ENCODE measurements at places on chromosomes 12 and 14. TPM values are rescaled to one million over a fixed set of nuclear protein-coding genes. Genes with fewer than 3 reads are reported as not detected.

FITM1 gene
- total RNA-seq: 2.3 TPM

FGF23 gene
- total RNA-seq: not detected

LIN7A gene
- total RNA-seq: 0.30 TPM

ATF7IP gene
- 65.8 TPM for total RNA-seq

ADCK1 gene
- 9.6 TPM for total RNA-seq

RGS6 gene
- total RNA-seq: 0.08 TPM

FAM186B gene
- total RNA-seq: not detected

SERPINA12 gene
- total RNA-seq: 91.3 TPM

DIO3 gene
- total RNA-seq: 0.76 TPM

- DNase-seq: peak; percentile 91
- H3K4me1 ChIP-seq: peaks cover 23% of the 10 kb centered on the region
- H3K27ac ChIP-seq: peak overlapping the region; percentile 79
- H3K27me3 ChIP-seq: no peaks in the 10 kb centered on the region
Observed at GRCh38 chr12:115341442-115341841, 657.5 kb upstream of the TBX3 start.

- H3K36me3 ChIP-seq: no peaks in the 10 kb centered on the region
- H3K27me3 ChIP-seq: no peaks in the 10 kb centered on the region
Observed at GRCh38 chr12:38932320-38932719, 26.9 kb upstream of the CPNE8 start.

DNA sequence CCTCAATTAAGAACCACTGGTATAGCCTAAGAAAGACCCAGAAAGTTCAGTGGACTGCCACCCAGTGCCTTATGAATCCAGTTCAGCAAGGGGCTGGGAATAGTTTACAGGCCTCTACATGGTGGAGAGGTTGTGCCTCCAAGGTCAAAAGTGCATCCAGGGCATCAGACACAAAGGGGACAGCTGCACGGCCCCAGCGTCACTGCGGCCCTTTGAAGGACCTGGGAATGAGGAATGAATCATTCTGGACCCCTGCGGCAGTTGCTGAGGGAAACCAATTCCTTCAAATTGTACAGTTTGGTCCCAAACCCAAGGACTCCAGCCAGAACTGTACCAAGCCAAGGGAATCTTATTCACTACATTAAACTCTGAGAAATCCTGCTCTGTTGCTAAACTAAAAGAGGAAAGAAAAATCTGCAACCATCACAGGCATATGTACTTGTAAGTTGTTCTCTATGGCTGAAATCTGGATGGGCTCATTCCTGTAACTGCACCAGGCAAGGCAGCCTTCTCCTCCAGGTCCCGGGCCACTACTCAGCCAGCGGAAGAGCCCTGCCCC is 10.9 kb upstream of the NGB start:
- peaks cover 89% of the 10 kb centered on the region for H3K36me3 ChIP-seq
- no peak overlapping the region for H3K27ac ChIP-seq
- no peaks in the 10 kb centered on the region for H3K4me1 ChIP-seq

DNA sequence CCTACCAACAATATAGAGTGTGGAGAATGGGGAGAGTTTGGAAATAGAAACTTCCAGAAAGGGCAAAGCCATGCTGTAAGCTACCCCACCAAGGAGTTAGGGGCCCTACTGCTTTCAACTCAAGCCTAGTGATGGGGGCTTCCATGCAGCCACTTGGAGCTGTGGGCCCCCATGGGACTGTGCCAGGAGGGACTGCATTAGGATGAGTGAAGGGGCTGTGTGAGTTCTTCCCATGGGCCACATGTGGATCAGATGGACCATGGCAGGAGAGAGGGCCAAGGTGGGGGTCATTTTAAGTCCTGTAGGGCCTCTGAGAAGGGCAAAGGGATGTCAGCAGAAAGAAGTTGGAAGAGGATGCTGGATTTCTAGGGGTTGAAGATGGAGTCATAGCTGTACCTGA is 23.1 kb upstream of the CIPC start:
- peak overlapping the region; percentile 86 for H3K27ac ChIP-seq
- peak; percentile 64 for DNase-seq
- peak overlapping the region; percentile 37 for H3K4me3 ChIP-seq
- H3K27me3 ChIP-seq: no peaks in the 10 kb centered on the region
- no peaks in the 10 kb centered on the region for H3K36me3 ChIP-seq

DNA sequence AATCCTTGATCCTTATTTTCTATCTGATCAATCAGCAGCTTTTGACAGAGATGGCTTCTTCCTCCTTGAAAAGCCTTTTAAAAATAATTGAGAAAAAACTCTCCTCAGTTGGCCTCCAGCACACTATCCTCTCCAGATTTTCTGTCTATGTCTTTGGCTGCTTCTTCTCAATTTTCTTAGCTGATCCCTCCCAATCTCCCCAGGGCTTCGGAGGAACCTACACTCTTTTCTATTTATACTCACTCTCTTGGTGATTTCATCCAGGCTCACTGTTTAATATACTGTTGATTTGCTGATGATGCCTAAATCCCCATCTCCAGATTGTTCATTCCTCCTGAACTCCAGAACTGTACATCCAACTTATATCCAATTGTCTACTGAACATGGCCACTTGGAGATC is 54.8 kb downstream of the RDH12 start:
- H3K36me3 ChIP-seq: peaks cover 75% of the 10 kb centered on the region
- H3K4me1 ChIP-seq: no peaks in the 10 kb centered on the region
- H3K4me3 ChIP-seq: no peak overlapping the region
- no peak overlapping the region for H3K27ac ChIP-seq
- H3K27me3 ChIP-seq: no peaks in the 10 kb centered on the region

DNA sequence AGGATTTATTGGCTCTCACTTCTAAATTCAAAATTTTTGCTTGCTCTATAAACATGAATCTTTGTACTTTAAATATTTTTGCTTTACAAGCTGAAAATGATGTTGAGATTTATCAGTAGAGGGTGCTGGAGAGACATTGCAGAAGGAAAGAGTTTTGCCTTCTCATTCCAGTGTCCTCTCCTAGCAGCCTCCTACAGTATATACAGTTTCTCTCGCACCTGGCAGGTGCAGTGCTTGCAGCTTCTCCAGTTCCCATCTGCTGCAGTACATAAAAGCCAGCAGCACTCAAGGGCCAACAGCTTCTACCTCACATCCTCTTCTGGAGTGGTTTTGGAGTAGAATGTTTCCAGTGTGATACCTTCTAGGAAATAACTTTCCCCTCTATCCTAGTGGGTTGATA is 601.8 kb upstream of the ATXN7L3B start:
- H3K4me3 ChIP-seq: no peak overlapping the region
- H3K27me3 ChIP-seq: no peaks in the 10 kb centered on the region
- H3K27ac ChIP-seq: no peak overlapping the region
- H3K4me1 ChIP-seq: no peaks in the 10 kb centered on the region
- no peaks in the 10 kb centered on the region for H3K36me3 ChIP-seq

- H3K27ac ChIP-seq: no peak overlapping the region
- H3K4me3 ChIP-seq: no peak overlapping the region
- H3K4me1 ChIP-seq: no peaks in the 10 kb centered on the region
- no peak for DNase-seq
Observed at GRCh38 chr12:32698285-32698684, 19.2 kb downstream of the DNM1L start.

- no peaks in the 10 kb centered on the region for H3K27me3 ChIP-seq
- H3K27ac ChIP-seq: no peak overlapping the region
- H3K36me3 ChIP-seq: no peaks in the 10 kb centered on the region
- no peak overlapping the region for H3K4me3 ChIP-seq
- no peaks in the 10 kb centered on the region for H3K4me1 ChIP-seq
- no peak for DNase-seq
Observed at GRCh38 chr12:33222357-33222756, 217.3 kb downstream of the SYT10 start.

GRCh38 chr12:43105426-43105981 is 446.5 kb downstream of the ADAMTS20 start:
- no peak for DNase-seq
- H3K36me3 ChIP-seq: no peaks in the 10 kb centered on the region
- H3K27me3 ChIP-seq: no peaks in the 10 kb centered on the region
- H3K4me1 ChIP-seq: no peaks in the 10 kb centered on the region
- no peak overlapping the region for H3K4me3 ChIP-seq

DNA sequence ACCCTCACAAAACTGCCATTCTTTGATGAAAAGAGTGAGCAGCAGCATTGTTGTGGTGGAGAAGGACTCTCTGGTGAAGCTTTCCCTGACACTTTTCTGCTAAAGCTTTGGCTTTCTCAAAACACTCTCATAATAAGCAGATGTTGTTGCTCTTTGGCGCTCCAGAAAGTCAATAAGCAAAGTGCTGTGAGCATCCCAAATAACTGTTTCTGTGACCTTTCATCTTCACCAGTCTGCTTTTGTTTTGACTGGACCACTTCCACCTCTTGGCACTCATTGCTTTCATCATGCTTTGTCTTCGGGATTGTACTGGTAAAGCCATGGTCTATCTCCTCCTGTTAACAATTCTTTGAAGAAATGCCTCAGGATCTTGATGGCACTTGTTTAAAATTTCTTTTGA is 424.7 kb upstream of the TMPO start:
- H3K27ac ChIP-seq: no peak overlapping the region
- no peaks in the 10 kb centered on the region for H3K36me3 ChIP-seq
- H3K4me3 ChIP-seq: no peak overlapping the region

DNA sequence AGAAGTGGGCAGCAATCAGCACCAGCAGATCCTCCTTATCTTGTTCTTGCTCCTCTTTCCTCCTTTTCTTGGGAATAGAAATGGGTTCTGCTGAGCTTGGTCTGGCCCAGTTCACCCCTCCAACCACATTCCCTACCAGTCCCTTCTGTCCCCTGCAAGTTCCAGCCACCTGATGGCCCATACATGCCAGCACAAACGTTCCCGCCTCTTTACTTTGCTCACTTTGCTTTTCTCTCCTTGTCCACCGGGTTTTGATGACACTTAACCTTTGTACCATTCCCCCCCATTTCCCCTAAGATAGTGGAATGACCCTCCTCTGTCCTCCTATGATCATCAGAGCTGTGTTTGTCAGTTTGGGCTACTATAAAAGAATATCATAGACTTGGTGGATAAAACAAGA is 23.4 kb upstream of the EML1 start:
- peaks cover 8% of the 10 kb centered on the region for H3K4me1 ChIP-seq
- H3K4me3 ChIP-seq: no peak overlapping the region
- peaks cover 14% of the 10 kb centered on the region for H3K27me3 ChIP-seq
- no peak for DNase-seq

GRCh38 chr12:120200364-120200800 is 529 bp downstream of the RPLP0 start:
- H3K27ac ChIP-seq: peak overlapping the region; percentile 90
- peak overlapping the region; percentile 97 for H3K4me3 ChIP-seq
- peaks cover 32% of the 10 kb centered on the region for H3K36me3 ChIP-seq

- no peaks in the 10 kb centered on the region for H3K27me3 ChIP-seq
- H3K4me3 ChIP-seq: peak overlapping the region; percentile 11
- DNase-seq: peak; percentile 82
- H3K27ac ChIP-seq: peak overlapping the region; percentile 66
- peaks cover 36% of the 10 kb centered on the region for H3K4me1 ChIP-seq
Observed at GRCh38 chr14:50342221-50343078, 30.3 kb downstream of the DMAC2L start.

DNA sequence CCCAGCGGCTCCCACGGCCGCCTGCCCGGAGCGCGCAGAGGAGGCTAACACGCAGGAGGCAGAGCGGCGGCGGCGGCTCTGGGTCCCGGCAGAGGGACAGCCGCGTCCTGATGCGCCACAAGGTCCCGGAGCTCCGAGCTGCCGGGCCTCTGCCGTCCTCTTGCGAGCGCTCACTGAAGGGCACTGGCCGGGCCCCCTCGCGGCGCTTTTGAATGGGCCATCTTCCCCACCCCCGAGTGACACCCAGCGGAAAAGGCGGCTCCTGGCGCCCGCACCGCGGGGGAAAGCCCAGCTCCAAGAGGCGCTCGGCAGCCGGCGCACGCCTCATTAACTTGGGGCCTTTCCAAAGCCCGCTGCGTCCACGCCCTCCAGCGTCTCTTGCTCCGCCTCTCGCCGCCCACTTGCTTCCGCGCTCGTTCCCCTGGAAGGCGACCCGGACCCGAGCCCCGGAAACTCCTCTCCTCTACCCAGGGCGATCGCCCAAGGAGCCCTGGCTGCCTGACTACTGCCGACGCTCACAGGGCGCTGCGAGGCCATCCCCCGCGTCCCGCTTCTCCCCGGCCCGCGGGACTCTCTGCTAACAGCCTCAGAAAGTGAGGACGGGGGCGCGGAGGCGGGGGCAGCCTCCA is at the start of gene PHLDA1:
Gene PHLDA1 (minus strand): TSS at position 363 of the 629 bp plus-strand sequence.
- peaks cover 25% of the 10 kb centered on the region for H3K4me1 ChIP-seq
- no peaks in the 10 kb centered on the region for H3K36me3 ChIP-seq
- peak; percentile 97 for DNase-seq
- no peaks in the 10 kb centered on the region for H3K27me3 ChIP-seq

DNA sequence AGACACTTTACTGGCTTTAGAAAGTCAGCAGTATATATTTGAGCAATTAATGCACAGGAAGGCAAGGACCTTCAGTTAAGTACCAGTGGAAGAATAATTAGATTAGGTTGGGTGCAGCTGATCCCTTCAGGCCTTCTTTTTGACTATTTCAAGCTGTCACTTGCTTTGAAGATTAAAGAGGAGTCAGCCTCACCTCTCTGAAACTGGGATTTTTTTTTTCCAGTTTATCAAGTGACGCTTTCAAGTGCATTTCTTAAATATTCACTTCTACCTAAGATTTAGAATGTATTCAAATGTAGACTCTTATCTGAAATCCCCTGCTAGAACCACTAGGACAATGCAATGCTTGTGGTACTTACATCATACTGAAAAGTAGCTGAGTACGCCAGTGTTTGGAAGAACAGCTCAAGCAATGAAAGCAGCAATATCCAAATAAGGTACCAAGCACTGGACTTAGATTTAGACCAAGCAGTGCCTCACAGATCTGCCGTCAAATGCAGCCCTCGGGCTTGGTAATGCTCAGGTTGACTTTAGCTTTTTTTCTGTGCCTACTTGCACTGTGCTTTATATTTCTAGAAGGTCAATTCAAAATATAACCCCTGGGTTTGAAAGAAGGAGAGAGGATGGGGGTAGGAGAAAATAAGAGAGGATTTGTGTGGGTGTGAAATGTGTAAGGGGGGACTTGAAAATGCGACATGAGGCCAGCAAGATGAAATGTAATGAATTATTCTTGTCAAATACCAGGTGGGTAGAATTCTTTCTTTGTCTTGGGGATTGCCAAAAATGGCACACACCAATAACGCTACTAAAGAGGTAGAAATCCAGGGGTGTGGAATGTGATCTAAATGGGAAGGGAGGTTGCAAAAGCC is 3.7 kb upstream of the FERMT2 start:
- no peak overlapping the region for H3K4me3 ChIP-seq
- H3K4me1 ChIP-seq: peaks cover 16% of the 10 kb centered on the region
- no peak for DNase-seq
- no peak overlapping the region for H3K27ac ChIP-seq
- H3K36me3 ChIP-seq: no peaks in the 10 kb centered on the region

- no peak overlapping the region for H3K4me3 ChIP-seq
- no peak for DNase-seq
- H3K4me1 ChIP-seq: peaks cover 40% of the 10 kb centered on the region
- H3K36me3 ChIP-seq: no peaks in the 10 kb centered on the region
- H3K27me3 ChIP-seq: peaks cover 100% of the 10 kb centered on the region
Observed at GRCh38 chr14:37588956-37589714, 5.9 kb downstream of the FOXA1 start.

DNA sequence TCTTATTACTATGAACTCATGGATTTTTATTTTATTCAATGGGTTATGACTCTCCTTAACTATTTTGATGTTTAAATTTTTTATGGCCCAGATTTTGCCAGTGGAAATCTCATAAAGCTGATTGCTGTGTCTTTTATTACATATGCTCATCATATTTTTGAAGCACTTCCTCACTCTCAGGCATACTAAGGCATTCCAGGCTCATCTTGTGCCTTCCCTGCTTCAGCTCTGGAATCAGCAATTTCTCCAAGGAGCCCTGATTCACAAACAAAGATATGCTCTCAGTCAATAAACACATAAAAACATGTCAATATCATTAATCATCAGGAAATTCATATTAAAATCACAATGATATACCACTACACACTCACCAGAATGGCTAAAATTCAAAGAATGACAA is 44.9 kb upstream of the SCN8A start:
- no peaks in the 10 kb centered on the region for H3K4me1 ChIP-seq
- no peak overlapping the region for H3K27ac ChIP-seq
- no peak for DNase-seq

Data from suprapubic skin (tissue), 4 donors.